MCF 10A (cell line): ENCODE measurements at places on chromosomes 5 and 9. TPM values are rescaled to one million over a fixed set of nuclear protein-coding genes. Genes with fewer than 3 reads are reported as not detected.
A peak's percentile ranks its signal among the peaks of the same experiment; 100 is the strongest.

- no peak for DNase-seq
Measured at GRCh38 chr9:79173932-79174331, 397.8 kb upstream of the TLE4 start.

- DNase-seq = no peak
Measured at GRCh38 chr5:64722588-64722987, 32.3 kb downstream of the SHISAL2B start.

Gene SPATA31A5
- total RNA-seq = not detected in 2 replicates

GRCh38 chr5:119063579-119064379 lies 7.1 kb upstream of the DMXL1 start:
- peak; percentile 59 for DNase-seq

Gene PCDHB2
- total RNA-seq = 2.4 and 2.6 TPM in 2 replicates

Gene PKD2L2
- not detected in 2 replicates for total RNA-seq

- no peak for DNase-seq
Measured at GRCh38 chr9:72459308-72459707, 62.1 kb upstream of the TMC1 start.

- no peak for DNase-seq
Measured at GRCh38 chr5:131974016-131974415, 28.6 kb upstream of the MEIKIN start.

Gene SPATA6L
- 3.7 and 5.5 TPM in 2 replicates for total RNA-seq

DNA sequence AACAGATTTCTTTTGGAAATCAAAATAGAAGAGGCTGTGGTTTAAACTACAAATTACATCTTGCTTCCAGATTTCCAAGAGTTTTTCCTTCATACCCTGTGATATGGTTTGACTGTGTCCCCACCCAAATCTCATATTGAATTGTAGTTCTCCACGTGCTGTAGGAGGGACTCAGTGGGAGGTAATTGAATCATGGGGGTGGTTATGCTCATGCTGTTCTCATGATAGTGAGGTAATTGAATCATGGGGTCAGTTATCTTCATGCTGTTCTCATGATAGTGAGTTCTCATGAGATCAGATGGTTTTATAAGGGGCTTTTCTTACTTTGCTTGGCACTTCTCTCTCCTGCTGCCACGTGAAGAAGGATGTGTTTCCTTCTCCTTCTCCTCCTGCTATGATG lies 687.0 kb upstream of the ZNF608 start:
- DNase-seq = no peak

Gene HEXB
- 82.8 and 93.7 TPM in 2 replicates for total RNA-seq

- DNase-seq = no peak
Measured at GRCh38 chr9:126275386-126276001, 51.1 kb upstream of the MVB12B start.

DNA sequence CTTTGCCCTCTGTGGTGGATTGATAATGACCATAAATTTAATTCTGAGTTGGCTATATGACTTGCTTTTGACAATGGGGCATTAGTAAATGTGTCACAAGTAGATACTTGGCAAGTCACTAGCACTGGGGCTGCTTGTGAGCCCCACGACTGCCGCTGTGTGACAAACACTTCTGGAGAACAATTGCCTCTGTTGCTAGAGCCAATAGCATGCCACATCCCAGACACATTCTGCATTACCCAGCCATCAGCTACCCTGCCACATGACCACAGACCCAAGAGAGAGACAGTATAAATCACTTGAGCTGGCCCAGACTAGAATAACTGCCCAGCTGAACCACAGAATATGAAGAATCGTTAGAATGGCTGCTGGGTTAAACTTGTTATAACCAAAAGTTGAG lies 753.2 kb upstream of the DMAC1 start:
- no peak for DNase-seq

- DNase-seq = peak; percentile 67
Measured at GRCh38 chr5:108481355-108481931, 99.5 kb upstream of the FBXL17 start.

DNA sequence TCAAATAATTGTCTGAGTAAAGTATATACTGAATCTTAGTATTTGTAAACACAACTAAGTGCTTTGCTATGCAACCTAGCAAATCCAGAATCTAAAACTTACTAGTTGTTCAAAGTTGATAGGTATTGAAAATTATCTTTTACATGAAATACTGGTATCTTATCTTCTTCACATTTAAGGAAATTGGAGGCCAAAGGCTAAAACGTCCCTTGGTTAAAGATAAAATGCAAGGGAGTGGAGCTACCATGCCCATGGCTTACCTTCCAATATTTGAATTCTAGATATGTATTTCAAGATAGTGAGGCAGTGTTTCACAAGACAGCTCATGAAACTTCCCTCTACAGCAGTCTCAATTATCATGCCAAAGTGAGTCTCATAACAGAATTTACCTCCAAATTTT lies 373.5 kb downstream of the KIAA0825 start:
- no peak for DNase-seq

DNA sequence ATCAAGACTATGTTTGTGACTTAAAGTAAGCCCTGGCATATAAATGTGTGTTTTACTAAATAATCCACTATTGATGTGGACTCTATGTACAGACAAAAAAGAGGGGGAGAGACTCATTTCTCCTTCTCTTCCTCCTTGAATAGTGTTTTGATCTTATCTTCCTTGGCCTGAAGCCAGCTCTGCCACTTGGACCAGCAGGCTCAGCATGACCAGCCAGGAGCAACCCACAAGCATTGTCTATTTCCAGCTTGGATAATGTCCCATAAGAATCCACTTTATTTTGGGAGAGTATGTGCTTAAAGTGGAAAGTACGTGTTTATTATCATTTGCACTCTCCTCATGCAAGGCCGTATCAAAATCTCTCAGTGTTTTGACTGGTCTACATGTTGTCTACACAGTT lies 23.8 kb upstream of the SLC46A2 start:
- DNase-seq = no peak

Gene PTGER4
- 1.1 and 2.5 TPM in 2 replicates for total RNA-seq

DNA sequence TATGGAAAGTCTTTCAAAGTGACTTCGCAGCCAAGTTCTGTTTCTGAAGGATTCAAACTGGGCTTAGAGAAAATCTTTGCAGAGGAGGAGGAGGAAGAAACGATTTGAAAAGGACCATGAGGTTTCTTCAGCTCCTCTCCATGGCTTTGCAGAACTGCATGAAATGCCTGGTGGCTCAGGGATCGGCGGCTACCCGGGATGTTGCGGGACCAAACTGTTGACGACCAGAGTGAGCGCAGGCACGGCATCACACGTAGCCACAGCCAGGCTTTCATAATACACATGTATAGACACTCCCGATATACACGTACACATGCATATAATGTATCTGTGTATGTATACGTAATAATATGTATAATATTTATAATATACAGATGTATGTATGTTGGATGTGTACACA lies 180.0 kb downstream of the PAX5 start:
- no peak for DNase-seq

DNA sequence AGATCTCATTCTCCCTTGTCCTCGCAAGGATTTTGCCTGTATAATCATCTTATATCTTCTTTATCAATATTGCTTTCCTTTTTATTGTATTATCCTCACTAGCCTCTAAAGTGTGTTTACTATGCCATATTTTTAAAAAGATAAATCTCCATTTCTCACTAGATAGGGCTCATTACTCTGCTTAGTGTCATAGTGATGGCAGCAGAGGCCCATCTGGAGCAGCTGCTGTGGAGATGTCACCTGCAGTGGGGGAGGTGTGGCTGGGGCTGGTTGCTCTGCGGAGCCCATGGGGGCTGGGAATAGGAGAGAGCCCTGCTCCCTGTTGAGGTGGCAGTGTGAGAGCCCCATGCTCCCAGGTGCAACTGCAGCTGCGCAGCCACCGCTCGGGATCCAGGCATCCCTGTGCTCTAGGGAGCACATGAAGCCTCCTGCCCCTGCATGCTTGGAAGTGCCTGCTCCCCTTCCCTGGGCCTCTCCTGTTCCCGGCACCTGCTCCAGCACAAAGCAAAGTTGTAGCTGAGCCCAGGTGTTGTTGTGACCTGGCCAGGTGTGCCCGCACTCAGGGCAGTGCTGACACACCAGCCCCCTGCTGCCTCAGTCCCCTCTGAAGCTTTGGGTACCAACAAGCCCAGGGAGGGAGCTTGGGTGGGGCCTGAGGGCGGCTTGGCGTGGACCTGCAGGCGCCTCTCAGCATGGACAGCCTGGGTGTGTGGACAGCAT lies 144.6 kb upstream of the MRPS30 start:
- DNase-seq = no peak

DNA sequence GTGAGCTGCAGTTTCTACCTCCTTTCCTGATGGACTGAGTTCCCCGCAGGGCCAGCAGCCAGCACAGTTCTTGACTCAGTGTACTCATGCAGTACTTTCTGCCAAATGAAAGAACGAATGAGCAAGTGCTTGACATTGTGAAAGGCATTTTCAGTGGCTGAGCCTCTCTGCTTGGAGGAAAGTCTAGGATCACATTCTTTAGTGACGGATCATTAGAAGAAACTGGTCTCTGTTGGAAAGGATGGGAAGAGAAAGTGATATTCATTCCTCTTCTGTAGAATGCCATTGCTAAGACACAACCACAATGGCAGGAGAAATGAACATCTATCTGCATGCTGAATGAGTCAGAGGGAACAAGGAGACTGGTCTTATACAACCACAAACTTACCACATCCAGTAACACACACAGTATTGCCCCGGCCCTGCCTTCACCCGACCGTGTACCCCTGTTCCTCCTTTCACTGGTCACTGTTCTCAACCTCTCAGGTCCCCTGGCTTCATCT lies 206.9 kb downstream of the CRB2 start:
- peak; percentile 39 for DNase-seq

Gene CCNJL
- total RNA-seq = 3.5 and 3.6 TPM in 2 replicates

Gene ADAMTS13
- 4.1 and 6.1 TPM in 2 replicates for total RNA-seq

- no peak for DNase-seq
Measured at GRCh38 chr5:1064383-1065142, 47.3 kb downstream of the SLC12A7 start.

- DNase-seq = peak; percentile 76
Measured at GRCh38 chr9:110753731-110754231, 85.2 kb downstream of the MUSK start.

DNA sequence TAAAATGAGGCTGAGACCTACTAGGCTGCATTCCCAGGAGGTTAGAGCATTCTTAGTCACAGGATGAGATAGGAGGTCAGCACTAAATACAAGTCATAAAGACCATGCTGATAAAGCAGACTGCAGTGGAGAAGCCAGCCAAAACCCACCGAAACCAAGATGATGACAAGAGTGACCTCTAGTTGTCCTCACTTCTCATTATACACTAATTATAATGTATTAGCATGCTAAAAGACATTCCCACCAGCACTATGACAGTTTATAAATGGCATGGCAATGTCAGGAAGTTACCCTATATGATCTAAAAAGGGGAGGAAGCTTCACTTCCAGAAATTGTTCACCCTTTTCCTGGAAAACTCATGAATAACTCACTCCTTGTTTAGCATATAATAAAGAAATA lies 88.6 kb downstream of the PLPPR1 start:
- DNase-seq = no peak

- DNase-seq = no peak
Measured at GRCh38 chr5:171728686-171729085, 56.9 kb upstream of the SMIM23 start.

Gene IFT74
- 28.7 and 31.5 TPM in 2 replicates for total RNA-seq

- DNase-seq = no peak
Measured at GRCh38 chr5:131846536-131846935, 49.7 kb upstream of the FNIP1 start.

DNA sequence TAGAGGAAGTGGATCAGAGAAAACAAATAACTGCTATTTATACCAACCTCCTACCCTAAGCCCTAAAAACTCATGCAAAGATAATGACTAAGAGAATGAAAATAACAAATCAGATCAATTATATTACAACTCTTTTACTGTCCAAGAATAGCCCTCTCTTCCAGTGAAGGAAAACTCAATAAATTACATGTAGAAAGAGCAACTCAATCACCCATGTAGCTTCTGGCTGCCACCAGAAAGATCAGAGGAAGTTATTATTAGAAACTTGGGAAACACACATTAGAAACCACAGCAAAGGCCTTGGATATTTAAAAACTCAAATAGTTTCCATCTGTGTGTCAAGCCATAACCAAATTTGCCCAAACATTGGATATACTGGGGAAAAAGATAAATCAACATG lies 134.0 kb upstream of the TARS1 start:
- no peak for DNase-seq

DNA sequence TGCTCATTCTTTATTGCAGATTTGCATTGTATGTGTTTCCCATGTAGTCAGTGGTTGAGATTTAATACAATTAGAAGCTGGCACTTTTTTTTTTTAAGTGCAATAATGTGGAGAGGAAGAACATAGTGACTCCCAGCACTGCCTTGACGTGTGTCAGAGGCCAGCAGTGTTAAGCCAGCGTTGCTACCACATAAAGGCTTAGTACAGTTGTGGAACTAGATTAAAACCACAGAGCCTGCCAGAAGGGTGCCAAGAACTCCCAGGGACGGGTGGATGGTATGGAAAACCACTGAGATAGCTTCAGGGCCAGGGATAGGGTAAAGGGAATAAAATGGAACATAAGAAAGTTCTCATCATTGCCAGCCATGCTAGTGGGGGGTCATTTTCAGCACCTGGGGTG lies 142.9 kb downstream of the TRIO start:
- no peak for DNase-seq
